ENCODE measurements at places on chromosomes 6 and 20.

DNA sequence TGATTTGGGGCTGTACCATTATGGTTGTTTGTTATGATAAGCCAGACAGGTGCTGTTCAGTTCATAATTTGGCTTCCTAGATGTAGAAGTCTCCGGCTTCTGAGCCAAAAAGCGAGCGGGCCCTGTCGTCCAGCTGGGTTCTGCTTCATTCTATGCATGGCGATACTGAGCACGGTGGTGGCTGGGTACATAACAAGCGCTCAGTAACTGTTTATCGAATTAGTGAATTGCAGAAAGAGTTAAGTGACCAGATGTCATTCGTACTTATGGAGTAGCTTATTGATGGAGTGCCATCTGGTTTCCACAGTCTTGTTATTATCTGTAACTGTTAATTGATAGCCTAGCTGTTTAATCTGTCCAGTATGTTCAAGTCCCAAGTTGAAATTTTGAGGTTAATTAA, 85.0 kb downstream of the DTD1 start:
- DNase-seq, result no peak

DNA sequence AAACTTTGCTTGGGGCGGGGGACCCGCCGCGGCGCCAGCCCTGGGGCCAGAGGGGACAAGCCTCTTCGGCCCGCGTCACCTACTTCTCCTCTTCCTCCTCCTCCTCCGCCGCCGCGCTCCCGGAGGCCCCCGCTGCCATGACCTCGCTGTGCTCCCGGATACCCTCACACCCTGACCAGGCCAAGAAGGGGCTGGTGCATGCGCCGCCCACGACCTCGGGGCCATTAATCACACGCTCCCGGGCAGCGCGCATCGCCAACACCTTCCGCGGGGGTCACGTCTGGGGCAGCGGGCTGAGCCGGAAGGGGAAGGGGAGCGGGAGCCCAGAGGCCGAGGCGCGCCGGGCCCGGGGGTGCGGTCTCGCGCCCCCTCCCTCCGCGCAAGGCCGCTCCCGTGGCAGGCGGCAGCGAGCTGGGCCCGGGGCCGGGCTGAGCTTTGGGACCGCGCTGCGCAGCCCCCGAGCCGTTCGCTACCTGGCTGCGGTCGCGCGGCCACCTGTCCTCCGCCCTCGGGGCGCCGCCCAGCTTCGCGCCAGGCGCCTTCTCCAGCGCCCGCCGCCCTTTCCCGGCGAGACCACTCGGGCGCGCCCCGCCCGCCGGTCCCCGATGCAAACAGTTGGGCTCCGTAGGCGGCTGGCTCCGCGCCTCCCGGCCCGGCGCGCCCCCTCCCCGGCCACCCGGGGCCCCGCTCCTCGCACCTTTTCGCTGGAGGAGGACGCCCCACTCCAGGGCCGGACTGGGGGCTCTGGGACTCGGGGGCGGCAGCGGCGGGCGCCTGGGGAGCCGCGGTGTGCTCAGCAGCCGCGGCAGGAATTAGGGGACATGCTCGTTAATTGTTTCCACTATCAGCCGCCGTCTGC, 575 bp upstream of the CNR1 start:
- DNase-seq, result no peak

DNA sequence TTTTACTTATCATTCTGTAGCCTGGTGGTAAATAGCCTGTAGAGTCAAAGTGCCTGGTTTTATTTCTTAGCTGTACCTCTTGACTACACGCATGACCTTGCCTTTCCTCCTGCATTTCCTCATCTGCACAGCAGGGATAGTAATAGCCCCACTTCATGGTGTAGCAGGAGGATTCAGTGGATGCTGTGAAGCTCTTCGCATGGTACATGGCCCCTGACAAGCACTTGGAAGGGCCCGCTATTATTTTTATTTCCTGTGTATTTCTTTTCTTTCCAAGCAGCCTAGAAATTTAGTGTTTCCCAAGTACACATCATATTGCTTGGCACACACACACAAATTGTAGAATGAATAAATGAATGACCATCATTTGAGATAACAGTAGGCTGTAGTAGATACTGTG, 547.2 kb downstream of the CDH26 start:
- no peak for DNase-seq

DNA sequence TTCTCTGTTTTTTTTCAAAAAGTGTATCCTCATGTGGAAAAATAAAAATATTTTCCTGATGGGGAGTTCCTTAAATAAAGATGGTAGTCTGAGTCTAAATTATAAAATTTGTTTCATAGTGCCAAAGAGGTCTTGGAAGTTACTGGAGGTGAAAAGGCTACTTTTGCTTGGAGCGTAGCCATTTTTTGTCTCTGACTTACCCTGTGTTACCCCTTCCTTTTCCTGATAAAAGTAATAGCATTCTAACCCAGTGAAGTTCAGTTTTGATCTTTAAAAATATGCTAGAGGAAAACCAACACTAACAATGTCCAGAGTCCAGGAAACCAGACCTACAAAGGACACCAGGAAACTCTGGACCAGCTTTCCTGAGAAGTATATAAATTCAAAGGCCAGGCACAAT, 112.2 kb upstream of the FOXO3 start:
- no peak for DNase-seq

GRCh38 chr20:45953672-45954071, 18.3 kb downstream of the ZNF335 start:
- DNase-seq, result no peak

DNA sequence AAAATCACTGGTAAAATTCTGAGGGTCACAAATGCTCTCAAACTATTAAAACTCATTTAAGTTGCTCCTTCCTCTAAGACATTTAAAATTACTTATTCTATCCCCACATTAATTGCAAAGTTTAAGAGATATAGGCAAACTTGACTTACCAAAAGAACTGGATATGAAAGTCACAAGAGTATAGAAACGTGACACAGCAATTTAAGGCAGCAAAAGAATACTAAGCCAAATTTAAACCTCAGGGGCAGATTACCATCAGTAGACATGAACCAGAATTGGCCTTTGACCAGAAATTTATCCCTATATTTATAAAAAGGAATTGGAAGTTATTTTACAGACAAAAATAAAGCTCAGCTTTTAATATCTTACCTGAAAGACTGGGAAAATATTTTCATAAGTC, 56.0 kb downstream of the MAP3K7 start:
- no peak for DNase-seq

DNA sequence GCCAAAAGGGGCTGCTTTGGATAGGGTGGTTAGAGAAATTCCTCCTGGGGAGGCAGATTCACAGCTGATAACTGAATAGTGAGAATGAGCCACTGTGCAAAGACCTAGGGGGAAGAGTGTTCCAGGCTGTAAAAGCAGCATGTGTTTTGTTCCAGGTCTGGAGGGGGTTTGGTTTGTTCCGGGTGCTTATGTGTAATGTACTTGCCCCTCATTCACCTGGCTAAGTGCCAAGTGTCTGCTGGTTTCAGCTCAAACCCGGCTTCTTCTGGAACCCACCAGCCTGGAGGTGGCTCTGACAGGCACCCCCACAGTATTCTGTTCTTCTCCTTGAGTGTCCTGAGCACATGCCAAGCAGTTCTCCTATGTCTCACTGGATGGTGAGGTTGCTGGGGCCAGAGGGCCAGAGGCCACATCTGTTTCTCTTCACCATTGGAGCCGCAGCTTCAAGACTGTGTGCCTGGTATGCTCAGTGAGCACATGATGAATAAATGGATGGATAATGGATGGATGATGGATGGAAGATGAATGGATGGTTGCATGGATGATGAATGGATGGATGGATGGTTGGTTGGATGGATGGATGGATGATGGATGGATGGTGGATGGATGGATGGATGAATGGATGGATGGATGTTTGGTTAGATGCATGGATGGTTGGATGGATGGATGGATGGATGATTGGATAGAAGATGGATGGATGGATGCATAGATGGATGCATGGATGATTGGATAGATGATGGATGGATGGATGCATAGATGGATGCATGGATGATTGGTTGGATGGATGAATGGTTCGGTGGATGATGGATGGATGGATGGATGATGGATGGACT, 227.6 kb downstream of the BMP7 start:
- DNase-seq, result no peak

DNA sequence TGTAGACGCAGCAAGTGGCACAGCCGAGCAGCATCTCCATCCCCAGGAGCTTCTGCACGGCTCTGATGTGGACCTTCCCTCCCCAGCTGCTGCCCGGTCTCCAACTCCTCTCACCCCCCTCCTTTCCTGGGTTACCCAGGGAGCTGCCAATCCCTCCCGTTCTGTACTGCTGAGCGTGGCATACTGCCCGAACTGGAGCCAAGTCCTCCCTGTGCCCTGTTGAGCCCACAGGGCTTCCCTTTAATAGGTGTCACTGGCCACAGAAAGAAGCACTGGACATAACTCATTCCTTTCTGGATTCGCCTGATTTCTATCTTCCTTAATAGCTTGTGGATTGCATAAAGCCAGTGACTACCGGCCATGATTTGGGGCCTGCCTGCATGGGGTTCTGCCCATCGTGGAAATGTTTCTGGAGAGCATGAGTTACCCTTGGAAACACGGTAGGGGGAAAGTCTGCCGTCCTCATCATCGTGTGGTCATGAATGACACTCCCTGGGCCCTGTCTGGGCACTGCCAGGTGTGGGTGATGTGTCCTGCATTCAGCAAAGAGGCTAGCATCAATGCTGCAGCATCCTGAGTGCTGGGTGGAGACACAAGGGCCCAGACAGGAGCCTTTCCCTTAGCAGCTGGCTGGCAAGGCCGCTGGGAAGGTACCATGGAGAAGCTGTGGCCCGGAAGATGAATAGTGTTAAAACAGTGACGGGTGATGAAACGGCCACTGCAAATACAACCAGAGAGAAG, 189.7 kb downstream of the SYNDIG1 start:
- DNase-seq, result no peak

GRCh38 chr6:102137859-102138258, 744.4 kb downstream of the GRIK2 start:
- DNase-seq, result no peak

DNA sequence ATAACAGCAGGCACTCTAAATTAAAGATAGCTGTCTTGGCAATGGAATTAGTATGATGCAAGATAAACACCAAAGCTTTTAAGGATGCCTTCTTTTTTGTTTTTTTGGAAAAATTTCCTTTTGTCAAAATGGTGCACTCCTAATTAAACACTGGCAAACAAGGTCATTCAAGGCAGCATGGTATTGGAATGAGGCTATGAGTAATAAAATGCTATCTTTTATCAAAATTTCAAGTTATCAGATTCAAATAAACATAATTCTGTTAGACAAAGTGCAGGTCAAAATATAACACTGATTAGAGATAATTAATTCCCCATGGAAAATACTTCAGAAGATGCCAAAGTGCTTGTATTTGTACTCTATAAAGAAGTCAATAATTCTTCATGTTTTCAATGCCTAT, 514.1 kb downstream of the TENT5A start:
- no peak for DNase-seq

- DNase-seq, result no peak
These were observed 272.8 kb downstream of the MAFB start for GRCh38 chr20:40416274-40416673.

DNA sequence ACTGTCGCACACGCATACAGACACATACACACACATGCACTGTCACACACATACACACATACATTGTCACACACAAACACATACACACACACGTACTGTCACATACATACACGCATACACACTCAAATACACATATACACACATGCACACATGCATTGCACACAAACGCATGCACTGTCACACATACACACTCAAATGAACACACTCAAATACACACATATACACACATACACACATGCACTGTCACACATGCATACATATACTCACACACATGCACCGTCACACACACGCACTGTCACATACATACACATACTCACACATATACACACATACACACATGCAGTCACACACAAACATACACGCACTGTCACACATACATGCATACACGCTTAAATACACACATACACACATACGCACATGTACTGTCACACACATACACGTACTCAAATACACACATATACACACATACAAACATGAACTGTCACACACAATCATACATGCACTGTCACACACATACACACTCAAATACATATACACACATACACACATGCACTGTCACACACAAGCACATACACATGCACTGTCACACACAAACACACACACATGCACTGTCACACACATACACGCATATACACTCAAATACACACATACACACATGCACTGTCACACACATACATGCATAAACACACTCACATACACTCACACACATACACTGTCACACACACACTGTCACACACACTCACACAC, 548.6 kb upstream of the BTBD3 start:
- no peak for DNase-seq

DNA sequence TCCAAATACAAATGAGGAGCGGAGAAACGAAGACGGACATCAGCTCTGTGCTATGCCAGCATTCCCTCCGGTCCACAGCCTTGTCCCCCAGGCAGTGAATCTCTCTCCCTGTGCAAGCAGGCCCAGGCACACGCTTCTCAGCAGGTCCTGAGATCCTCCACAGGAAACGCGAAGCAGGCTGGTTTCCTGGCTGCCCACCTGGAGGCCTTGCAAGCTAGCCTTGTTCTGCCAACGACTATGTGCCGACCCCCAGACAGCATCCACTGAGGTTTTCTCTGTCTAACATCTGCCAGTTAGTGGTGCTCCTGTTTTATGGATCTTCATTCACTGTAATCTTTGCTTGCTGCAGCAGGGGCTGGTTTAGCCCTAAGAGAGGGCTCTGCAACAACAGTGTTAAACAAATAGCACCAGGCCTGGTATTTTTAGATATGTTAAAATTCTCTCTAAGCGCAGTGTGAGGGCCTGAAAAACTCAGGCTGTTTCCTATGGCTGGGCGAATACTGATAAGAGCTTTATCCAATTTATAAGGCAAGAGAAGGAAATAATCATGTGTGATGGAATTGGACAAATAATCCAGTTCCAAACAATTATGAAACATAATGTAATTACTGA, 386.0 kb upstream of the ARID1B start:
- DNase-seq, result no peak

DNA sequence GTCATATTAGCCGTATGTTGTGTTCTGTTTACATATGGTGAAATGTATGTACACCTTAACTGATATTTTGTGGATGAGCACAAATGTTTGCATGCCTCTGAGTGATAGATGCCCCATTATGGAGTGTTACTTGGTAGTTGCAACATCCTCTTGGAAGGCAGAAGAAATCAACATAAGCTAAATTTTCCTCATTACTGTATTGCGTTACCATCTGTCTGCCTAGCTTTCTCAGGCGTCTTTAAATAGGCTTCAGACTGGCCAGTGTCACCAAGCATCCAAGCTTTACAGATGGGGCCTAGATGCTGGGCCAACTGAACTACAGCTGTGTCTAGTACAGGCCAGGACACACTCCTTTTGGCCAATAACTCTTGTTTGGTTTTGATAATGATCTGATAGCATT, 250.6 kb downstream of the SAMD5 start:
- peak; percentile 56 for DNase-seq

All from iris pigment epithelial cell (primary cell).